K562 (cell line): ENCODE measurements at places on chromosomes 6 and 20. TPM values are rescaled to one million over a fixed set of nuclear protein-coding genes. Genes with fewer than 3 reads are reported as not detected.

DNA sequence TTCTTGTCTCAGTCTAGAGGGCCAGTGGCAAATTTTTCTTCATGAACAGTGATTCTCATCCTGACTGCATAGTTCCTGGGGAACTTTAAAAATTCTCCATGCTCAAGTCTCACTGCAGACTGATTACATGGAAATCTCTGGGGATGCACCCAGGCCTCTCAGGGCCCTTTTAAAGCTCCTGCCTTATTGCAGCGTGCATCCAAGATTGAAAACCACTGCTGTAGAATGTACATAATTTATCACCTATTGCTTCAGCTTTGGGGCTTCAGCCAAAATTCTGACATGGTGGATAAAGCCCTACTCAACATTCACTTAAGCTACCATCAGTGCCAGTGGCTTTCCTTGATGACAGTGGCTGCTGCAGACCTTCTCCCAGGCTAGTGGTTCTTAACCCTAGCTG is 143.8 kb downstream of the BTBD3 start:
- H3K27me3 ChIP-seq = no peaks in the 10 kb centered on the region
- no peak overlapping the region for H3K27ac ChIP-seq
- no peak for DNase-seq
- H3K4me3 ChIP-seq = no peak overlapping the region
- H3K36me3 ChIP-seq = no peaks in the 10 kb centered on the region

GRCh38 chr6:131250122-131250521 is 114.9 kb downstream of the AKAP7 start:
- DNase-seq = no peak
- no peaks in the 10 kb centered on the region for H3K36me3 ChIP-seq
- no peak overlapping the region for H3K27ac ChIP-seq
- no peaks in the 10 kb centered on the region for H3K27me3 ChIP-seq

GRCh38 chr6:7993952-7994351 is 70.2 kb downstream of the BLOC1S5 start:
- no peaks in the 10 kb centered on the region for H3K27me3 ChIP-seq
- DNase-seq = no peak
- no peaks in the 10 kb centered on the region for H3K4me1 ChIP-seq
- H3K4me3 ChIP-seq = no peak overlapping the region
- no peak overlapping the region for H3K27ac ChIP-seq
- H3K36me3 ChIP-seq = no peaks in the 10 kb centered on the region

GRCh38 chr6:135901774-135902524 is 50.4 kb downstream of the PDE7B start:
- DNase-seq = no peak
- H3K36me3 ChIP-seq = no peaks in the 10 kb centered on the region
- H3K4me3 ChIP-seq = no peak overlapping the region

DNA sequence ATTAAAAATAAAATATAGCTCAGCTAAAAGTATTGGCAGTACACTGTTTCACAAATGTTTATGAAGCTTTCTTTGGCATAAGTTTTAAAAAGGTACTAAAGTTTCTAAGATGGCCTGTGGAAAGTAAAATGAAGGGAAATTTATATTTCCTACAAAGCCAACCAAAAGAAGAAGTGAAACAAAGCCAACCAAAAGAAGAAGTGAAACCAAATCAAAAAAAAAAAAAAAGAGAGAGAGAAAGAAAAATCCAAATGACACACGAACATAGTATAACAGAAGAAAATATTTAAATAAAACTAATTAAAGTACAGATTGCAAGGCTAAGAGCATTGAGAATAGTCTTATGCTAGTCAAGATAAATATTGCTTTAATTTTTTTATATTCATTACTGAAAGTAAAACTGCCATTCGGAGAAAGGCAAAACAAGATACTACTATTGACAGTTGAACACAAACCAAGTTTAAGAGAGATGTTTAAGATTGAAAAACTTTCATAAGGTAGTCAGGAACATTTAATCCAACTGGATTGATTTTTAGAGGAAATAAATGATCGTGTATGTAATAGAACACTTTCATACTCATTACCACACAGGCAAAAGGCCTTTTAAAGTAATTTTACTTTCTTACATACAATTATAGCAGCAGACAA is 12.8 kb upstream of the KHDRBS2 start:
- DNase-seq = no peak
- no peaks in the 10 kb centered on the region for H3K4me1 ChIP-seq
- no peaks in the 10 kb centered on the region for H3K27me3 ChIP-seq
- H3K36me3 ChIP-seq = no peaks in the 10 kb centered on the region
- H3K27ac ChIP-seq = no peak overlapping the region

- no peak for DNase-seq
- no peaks in the 10 kb centered on the region for H3K27me3 ChIP-seq
- 0 out of 2 replicates have a peak, but pooled peaks cover 3% of the 10 kb centered on the region for H3K4me1 ChIP-seq
- no peak overlapping the region for H3K4me3 ChIP-seq
- H3K36me3 ChIP-seq = no peaks in the 10 kb centered on the region
These were observed 18.2 kb upstream of the CEP85L start for GRCh38 chr6:118669561-118669960.

Gene HUS1B
- 1.0 and 1.4 TPM in 2 replicates for total RNA-seq

Gene RCAN2
- 0.04 TPM in 1 of 2 replicates, not detected in the other for total RNA-seq

Gene LPA
- 0.04 and 0.18 TPM in 2 replicates for total RNA-seq

Gene SMOC2
- 1.2 and 1.7 TPM in 2 replicates for total RNA-seq

Gene HAO1
- total RNA-seq = not detected in 2 replicates

Gene TRIM15
- 1.2 TPM in 2 replicates for total RNA-seq

Gene OR2B6
- total RNA-seq = 4.2 and 4.4 TPM in 2 replicates
